Fibroblast of skin of left biceps (primary cell): ENCODE measurements at places on chromosomes 1 and 21.

DNA sequence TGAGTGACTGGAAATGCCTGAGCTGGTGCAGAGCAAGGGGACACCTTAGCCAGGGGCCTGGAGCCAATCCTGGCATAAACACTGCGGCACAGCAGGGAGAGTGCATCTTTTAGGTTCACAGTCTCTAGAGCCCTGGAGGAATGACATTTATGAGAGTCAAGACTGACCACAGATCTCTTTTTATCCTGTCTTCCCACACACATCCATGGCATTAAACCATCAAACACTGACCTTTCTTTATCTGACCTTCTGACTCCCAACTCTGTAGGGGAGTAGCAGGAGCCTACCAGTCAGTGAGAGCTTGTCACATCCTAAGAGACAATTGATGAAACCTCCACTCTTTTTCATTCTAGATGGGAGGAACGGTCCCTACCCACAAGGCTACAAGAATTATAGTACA, 7.9 kb downstream of the CD34 start:
- no peak for DNase-seq

DNA sequence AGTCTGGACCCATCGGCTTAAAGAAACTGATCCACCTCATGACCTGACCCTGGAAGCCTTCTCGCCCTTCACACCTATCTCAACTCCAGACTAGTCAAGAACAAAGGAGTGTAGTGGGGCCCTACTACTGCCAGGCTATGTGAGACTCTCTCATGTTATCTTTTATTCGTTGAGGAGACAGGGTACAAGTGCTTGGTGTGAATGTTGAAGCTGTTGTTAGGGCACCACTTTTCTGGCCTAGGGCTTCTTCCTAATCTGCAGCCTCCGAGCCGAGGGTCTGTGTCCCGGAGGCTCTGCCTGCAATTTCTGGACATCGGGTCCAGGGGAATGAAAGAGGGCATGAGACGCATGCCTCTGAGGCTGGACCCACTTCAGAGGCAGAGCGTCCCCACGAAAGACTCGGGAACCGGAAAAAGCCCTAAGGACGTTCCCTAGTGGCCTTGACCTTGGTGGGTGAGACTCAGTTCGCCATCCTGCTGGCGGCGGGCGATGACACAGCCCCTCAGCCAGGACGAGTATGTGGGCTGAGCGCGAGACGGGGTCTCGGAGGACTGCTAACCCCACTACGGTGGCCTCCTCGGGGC, 671 bp downstream of the DNAJC11 start:
- no peak for DNase-seq

DNA sequence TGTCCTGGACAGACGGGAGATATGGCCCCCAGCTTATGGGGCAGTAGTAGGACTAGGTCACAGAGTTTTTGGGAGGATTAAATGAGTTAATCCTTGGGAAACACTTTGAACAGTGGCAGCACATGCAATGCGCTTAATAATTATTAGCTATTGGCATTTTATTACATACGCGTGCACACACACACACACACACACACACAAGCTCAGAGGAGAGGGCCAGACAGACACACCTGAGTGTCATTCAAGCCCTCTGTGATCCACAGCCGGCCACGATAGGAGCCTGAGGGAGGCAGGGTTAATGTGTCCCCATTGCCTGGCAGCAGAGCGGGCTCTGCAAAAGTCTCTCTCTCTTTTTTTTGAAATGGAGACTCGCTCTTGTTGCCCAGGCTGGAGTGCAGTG, 37.9 kb downstream of the EPHA2 start:
- no peak for DNase-seq

- DNase-seq = no peak
Observed at GRCh38 chr21:19124691-19125090, 721.1 kb upstream of the TMPRSS15 start.

DNA sequence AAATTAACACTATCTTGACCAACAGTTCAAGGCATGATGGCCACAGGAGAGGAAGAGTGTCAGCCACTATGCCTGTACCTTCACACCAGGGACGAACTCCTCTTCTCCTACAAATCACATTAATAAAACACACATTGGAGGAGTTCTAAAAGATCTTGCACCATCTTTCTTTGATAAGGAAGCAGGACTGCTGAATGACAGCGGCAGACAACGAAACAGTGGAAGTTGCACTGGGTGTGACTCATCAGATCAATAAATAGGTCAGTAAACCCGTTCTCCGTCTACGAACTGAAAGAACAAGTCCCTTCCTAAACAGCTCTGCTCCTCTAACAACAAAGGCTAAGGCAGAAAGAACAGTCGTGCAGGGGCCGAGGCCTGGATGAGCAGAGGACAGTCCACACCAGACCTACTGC, 23.1 kb downstream of the UBE2G2 start:
- no peak for DNase-seq

GRCh38 chr1:71269818-71270217, 189.0 kb upstream of the ZRANB2 start:
- no peak for DNase-seq

- DNase-seq = no peak
Observed at GRCh38 chr1:10195570-10195969, 14.8 kb upstream of the KIF1B start.

- DNase-seq = no peak
Observed at GRCh38 chr1:219257751-219258150, 84.1 kb downstream of the LYPLAL1 start.
